Amygdala (tissue), 56 donors: ENCODE measurements at places on chromosomes 12 and 14.

GRCh38 chr14:92755495-92755894 lies 7.1 kb upstream of the LGMN start:
- no peak for DNase-seq

GRCh38 chr12:111085096-111085495 lies 164.7 kb upstream of the MYL2 start:
- no peak for DNase-seq

DNA sequence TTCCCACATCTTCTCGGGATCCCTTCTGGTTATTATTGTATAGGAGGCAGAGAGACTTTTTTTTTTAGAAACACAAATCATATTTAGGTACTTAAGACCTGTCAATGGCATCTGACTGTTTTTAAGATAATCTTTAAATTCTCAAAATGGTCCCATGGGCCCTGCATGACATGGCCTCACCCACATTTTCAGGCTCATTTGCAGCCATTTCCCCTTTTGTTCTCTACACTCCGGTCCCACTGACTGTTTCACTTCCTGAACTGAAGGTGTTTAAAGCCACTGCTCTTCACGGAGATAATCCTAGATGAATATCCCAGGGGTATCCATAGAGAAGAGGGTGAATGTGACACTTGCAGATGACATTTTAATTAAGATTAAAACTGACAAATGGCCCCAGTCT lies 12.3 kb upstream of the C12orf71 start:
- DNase-seq: no peak

- no peak for DNase-seq
These were observed at the start of gene WSCD2 for GRCh38 chr12:108129017-108129812. WSCD2 (plus strand) TSS chr12:108129288; CDS start chr12:108195833, 66,545 bp downstream.

DNA sequence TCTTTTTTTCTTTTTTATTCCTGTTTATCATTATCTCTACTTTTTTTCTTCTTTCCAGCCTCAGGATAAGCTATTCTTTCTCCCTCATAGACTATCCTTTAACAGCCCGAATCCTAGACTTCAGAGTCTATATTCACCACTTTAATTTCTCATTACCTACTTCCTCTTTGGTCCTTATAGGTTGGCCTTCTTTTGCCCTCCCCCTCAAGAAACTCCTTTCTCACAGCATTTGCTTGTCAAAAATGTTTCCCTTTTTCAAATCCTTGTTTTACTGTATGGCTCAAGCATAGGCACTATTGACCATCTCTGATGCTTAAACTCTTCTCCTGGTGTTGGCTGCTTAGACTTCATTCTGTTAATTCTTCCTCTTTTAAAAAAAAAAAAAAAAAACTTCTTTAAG lies 52.5 kb downstream of the KIAA0586 start:
- no peak for DNase-seq

DNA sequence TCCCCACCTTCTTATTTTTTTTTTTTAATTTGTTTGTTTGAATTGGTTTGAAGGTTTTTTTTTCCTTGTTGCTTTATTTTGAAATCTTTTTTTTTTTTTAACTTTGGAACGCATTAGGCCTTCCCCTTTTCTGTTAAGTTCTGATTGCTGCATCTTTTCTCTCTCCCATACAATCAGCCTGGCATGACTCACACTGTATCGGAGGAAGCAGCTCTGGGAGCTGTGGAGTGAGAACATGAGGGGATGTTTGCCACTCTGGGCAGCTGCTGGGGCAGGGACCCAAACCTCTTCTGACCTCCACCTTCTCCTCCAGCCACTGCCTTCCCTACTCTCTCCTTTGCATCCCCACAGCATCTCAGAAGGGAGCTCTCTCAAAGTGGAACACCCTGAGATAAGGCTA lies 160.3 kb upstream of the FKBP4 start:
- no peak for DNase-seq

DNA sequence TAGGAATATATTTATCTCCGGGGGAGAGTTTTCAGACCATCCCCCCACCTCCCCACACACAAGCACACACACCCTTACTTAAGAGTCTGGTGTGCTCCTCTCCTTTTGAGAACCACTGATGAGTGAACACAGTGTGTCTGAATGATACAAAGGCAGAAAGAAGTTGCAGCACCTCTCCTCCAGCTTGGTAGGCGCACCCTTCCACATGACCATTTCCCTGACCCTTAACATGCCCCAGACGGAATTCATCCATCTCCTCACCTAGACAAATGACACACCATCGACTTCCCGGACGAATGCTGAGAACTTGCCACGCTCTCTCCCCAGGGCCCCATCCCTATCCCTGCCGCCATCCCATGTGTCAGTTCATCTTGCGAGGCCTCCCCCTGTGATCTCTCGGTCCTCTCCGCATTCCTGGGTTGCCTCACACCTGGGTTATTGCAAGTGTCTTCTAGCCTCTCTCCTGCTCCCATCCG lies 3.9 kb downstream of the TNFRSF1A start:
- DNase-seq: no peak
